ENCODE measurements at places on chromosomes 6 and 20.

GRCh38 chr6:5676701-5677100 lies 330.0 kb downstream of the NRN1 start:
- no peak for DNase-seq

DNA sequence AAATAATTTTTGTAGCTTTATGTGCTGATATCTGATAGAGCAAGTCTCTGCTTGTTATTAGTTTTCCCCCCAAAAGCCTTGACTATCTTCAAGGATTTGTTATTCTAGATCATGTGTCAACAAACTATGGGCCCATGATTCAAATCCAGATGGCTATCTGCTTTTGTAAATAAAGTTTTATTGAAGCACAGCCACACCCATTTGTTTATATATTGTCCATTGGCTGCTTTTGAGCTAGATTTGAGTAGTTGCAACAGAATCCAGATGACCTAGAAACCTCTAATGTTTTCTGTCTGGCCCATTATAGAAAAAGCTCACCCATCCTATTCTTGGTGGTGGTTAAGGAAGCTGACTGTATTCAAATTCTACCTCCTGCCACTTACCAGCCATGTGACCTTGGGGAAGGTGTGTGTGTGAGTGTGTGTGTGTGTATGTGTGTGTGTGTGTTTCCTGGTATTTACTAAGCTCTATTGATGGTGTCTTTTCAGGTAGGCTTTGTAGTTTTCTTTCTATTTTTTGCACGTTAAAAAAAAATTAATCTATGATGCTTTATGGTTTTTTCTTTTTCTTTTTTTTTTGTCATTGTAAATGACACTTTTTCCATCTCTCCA lies 1.3 kb upstream of the GTSF1L start:
- DNase-seq, result no peak

DNA sequence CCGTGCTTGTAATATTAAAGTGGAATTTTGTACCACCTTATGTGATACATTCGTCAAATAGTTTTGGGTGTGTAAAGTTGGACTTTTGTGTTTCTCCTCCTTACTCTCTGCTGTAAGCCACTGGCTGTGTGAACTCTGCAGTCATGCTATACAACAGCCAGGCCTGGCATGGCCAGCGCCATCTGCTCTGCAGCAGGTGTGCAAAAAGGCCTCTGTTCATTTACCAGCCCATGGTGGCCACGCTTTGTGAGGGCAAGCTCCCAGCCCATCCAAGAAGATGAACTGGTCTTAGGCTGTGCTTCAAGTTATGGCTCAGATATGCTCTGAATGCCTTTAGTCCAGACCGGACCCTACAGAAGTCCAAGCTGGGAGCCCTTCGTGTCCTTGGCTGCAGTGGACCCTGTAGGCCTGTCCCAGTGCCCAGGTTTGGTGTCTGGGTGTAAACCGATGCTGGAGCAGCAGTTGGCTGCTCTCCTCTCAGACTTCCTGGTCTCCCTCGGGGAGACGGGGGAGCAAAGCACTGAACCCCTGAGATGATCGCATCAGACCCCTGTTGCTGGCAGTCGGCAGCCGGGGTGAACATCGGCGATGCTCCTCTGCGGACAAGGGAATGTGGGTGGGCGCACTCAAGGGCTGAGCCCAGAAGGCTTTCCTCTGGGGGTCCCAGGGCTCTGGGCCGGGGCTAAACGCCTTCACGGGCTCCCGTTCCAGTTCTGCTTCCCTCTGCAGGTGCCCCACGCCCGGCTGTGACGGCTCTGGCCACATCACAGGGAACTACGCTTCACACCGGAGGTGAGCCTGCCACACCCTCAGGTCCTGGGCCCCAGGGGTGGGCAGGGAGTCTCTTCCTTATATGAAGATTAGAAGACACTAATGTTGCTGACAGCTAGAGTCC lies 28.6 kb upstream of the PCMTD2 start:
- no peak for DNase-seq

GRCh38 chr20:48984575-48985219 lies 61.4 kb upstream of the CSE1L start:
- no peak for DNase-seq

- no peak for DNase-seq
Observed at GRCh38 chr6:14274546-14275492, 157.2 kb downstream of the CD83 start.

DNA sequence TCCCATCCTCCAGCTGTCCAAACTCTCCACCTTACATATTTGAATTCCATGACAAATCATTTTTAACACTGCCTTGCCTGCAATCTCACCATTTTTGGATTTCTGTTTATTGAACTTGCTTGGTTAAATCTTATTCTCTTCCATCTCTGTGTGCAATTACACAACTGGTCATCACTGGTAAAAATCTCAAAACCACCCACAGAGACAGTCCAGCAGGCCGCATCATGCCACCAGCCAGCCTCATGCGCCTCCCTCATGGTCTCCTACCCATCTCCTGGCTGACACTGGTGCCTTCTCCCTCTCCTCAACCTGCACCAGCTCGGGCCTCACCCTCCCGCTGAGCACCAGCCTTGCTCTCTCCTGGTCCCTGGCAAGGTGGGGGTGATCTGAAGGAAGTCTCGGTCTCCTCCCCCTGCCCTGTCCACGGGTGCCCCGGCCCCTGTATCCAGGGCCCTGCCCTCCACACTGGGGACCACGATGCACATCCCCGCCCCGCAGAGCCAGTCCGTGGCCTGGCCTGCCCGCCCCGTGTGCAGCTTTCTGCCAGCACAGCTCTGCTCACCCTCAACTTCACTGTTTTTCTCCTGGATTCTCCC lies 92.0 kb downstream of the THBS2 start:
- no peak for DNase-seq

DNA sequence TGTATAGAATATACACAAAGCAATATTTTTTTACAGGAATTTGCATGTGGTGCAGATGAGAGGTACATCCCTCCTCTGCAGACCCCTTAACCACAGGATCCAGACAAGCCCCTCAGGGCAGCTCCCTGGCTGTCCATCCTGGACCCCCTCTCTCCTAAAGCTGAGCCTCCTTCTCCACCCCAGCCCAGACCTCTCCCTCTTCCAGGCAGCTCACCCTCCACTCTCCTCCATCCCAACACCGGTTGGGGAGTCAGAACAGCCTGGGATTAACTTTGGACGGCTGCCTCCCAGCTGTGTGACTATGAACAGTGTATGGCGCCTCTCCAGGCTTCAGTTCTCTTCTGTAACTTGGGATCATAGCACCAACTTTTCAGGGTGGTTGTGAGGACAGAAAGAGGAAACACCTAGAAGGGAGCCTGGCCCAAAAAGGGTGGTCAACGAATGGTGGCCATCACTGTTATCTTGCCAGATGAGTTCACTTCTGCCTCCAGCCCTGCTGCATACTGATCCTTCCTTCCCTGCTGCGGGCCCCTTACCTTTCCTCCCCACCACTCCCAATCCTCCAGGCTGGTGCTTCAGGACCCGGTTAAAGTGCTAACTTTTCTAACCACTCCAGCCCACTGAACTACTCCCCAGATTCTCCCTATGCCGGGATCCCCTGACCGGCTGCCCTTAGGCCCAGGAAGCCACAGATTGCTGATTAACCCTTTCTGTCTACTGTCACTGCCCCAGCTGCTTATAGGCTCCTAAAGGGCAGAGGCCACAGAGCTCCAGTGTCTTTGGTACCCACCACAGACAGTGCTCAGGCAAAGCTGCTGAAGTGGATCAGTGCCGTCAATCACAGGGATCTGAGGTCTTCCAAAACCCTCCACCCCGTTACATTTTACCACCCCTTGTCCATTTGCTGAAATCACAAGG lies 55.9 kb downstream of the GPR6 start:
- DNase-seq, result no peak

- no peak for DNase-seq
Observed at GRCh38 chr20:53399592-53400335, 193.9 kb downstream of the ZNF217 start.

GRCh38 chr20:21518292-21518991 lies 4.6 kb upstream of the NKX2-2 start:
- no peak for DNase-seq

DNA sequence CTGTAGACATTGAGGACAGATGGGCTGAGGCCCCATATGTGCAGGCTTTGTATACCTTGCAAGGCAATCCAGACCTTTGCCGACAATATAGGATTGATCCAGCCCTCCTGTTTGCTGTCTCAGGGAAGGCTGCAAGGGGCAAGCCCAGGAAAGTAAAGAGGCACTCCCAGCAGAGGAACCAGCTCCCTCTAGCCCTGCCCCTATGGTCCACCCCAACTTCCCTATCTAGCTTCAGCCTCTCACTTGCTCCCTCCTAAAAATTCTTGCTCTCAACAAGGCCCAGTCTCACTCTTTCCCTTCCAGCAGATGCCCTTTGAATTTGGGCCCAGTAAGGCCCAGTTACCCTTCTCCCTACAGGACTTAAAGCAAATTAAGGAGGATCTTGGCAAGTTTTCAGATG lies 92.6 kb downstream of the JARID2 start:
- no peak for DNase-seq

DNA sequence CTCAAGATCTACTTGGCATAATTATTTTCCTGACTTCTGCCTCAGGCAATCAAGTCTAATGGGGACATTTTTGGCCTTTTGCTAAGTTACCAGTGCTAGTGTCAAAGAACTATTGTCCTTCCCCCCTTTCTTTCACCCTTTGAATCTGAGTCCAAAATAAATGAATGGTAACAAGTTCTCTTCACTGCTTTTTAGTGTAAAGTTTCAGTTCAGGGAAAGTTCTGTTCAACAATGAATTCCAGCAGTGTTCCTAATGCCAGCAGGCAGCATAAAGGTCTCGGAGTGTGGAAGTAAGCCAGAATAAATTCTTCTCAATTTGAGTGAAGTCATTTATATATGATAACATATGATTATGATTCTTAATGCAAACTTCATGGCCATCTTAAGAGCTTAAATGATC lies 20.8 kb upstream of the TSPYL1 start:
- DNase-seq, result no peak

GRCh38 chr6:80969439-80969838 lies 783.0 kb downstream of the TENT5A start:
- no peak for DNase-seq

DNA sequence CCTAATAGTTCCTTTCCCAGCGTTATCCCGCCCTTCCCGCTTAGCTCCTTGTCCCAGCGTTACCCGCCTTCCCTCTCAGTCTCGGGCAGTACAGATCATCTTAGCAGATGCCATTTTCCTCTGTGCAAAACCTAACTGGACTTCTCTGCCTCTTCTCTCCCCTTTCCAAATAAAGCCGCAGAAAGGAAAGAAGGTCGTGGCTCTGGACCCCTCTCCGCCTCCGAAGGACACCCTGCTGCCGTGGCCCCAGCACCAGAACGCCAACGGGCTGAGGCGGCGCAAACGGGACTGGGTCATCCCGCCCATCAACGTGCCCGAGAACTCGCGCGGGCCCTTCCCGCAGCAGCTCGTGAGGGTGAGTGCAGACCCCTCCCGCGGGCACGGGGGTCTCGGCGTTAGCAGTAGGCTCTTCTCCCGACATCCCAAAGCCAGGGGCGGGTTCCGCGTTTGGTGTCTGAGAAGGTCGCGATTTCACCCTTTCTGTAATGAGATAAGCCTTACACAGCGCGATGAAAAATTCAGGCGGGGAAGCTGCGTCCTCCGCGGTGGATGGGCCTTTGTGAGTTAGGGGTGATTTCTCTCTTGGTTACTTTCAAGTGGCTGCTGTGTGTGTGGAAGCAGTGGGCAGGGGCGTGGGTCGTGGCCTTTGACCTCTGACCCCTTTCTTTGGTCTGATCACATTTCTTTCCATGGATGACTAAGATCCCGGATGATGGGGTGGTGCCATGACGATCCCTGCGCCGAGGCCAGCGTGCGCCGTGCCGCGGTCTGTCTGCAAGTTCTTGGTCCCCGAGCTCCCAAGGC lies 292.7 kb downstream of the TAF4 start:
- no peak for DNase-seq

GRCh38 chr6:94658929-94659328 lies 918.4 kb upstream of the MANEA start:
- DNase-seq, result no peak

GRCh38 chr6:21003780-21004541 lies 469.7 kb downstream of the CDKAL1 start:
- DNase-seq, result no peak

DNA sequence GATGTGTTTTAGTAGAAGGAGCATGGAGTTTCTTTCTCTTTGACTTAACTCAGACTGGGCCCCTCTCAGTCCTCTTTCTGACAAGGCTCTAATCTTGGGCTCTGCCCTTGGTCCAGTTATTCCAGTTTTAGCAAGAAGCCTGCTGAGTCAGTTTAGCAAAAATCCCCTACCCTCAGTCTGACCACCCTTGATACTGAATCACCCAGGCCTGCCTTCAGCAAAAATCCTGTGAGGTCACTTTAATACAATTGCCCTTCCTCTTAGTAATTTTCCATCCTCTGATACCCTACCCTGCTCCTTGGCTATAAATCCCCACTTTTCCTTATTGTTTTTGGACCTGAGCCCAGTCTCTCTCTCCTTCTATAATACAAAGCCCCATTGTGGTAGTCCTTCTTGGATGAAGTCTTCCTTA lies 326.7 kb upstream of the NOX3 start:
- peak; percentile 31 for DNase-seq

All from GM04503 (cell line).